NCI-H2081 treated with DMSO at 0.1 percent for 48 hours (cell line): ENCODE measurements at places on chromosomes 5 and 9.

DNA sequence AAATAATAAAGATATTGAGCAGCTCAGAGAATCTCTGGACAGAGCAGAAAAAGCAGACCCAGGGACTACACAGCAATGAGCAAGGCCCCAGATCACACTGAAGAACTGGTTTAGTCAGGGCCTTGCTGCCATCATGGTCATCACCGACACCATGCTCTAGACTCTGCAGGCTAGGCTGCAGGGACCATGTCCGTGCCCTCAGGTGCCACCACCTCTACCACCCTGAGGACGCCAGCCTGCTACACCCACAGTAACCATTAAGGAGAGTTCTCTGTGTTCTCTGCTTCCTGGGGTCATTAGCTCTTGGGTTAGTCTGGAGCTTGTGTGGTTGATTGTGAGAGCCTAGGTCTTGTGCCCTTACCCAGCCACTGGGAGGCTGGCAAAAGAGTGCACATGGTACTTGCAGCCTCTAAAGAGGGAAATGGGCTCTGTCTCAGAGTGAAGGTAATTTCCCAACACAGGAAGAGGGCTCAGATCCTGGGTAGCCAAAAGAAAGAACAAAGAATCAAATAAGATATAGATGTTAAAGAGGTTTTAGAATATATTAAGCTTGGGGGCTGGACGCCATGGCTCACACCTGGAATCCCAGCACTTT lies 31.9 kb upstream of the JADE2 start:
- DNase-seq: no peak

DNA sequence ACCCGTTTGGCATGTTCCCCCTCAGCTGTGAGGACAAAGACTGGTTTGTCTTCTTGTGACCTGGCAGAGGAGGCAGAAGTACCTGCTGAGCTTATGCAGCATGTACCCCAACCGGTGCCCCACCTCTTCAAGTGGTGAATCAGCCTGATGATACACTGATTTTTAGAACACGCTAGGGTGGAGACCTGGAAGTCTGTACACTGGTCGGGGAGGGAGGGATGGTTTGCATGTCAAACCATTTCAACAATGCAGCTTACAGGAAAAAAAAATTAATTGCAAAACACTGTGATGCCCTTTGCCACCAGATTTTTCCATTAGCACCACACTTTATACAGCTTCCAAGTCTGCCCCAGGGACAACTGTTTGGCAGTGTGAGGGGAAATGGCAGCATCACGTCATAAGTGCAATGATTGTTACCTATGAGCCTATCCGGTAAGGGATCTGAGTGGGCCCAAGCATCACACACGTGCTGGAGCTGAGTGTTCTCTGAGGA lies 155.1 kb upstream of the DMRT1 start:
- no peak for DNase-seq

DNA sequence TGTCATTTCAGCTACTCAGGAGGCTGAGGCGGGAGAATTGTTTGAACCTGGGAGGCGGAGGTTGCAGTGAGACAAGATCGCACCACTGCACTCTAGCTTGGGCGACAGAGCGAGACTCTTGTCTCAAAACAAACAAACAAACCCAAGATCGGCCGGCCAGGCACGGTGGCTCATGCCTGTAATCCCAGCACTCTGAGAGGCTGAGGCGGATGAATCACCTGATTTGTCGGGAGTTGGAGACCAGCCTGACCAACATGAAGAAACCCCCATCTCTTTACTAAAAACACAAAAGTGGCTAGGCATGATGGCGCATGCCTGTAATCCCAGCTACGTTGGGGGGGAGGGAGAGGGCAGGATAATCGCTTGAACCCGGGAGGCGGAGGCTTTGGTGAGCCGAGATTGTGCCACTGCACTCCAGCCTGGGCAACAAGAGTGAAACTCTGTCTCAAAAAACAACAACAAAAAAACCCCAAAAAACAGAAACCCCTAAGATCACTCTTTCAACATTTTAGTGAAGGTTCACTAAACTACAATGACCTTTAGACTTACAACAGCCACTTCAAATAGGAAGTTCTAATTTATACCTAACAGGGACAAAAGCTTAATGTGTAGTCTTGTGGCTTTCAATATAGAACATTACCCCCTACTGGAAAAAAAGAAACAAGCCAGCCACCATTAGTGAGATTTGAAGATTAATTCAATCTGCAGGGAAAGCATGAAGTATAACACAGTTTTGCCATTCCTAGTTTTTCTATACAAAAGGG lies 7.0 kb downstream of the HSPA9 start:
- no peak for DNase-seq

DNA sequence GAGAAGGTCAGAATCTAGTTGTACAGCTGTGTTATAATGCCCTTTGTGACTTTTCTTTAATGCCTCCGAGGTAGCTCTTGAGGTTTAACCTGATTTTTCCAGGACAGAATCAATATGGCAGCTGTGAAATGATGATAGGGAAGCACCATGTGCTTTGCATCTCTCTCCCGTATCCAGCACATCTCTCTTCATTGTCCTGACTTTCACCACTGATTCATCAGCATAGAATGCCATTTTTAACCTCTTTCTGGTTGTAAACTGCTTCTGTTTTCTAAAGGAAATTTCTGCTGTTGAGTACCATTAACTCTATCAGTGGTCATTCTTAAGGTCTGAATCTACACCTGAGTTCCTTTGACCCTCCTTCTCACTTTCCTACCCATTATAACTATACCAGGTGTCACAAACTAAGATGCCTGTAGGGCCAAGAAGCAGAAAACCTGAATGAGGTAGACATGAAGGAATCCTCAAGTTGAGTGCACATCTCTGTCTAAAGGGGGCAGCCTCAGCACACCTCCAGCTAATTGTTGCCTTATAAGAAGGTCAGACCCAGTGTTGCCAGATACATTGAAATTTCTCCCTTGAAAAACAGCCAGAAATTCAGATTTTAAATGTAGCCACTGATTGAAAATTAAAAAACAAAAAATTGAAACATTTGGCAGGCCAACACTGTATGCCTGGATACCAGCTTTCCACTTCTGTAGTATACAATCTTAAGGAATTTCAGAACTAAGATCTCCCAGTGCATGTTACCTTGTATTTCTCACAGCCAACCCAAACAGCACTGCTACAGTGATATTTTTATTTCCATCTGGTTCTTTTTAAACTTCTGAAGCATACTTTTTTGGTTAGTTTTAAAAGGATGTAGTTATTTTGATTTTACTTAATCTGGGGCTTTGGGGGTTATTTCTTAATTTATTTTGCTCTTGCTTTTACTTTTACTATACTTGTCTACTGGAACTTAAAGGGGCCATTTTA lies 35.8 kb upstream of the TLX3 start:
- DNase-seq: no peak

DNA sequence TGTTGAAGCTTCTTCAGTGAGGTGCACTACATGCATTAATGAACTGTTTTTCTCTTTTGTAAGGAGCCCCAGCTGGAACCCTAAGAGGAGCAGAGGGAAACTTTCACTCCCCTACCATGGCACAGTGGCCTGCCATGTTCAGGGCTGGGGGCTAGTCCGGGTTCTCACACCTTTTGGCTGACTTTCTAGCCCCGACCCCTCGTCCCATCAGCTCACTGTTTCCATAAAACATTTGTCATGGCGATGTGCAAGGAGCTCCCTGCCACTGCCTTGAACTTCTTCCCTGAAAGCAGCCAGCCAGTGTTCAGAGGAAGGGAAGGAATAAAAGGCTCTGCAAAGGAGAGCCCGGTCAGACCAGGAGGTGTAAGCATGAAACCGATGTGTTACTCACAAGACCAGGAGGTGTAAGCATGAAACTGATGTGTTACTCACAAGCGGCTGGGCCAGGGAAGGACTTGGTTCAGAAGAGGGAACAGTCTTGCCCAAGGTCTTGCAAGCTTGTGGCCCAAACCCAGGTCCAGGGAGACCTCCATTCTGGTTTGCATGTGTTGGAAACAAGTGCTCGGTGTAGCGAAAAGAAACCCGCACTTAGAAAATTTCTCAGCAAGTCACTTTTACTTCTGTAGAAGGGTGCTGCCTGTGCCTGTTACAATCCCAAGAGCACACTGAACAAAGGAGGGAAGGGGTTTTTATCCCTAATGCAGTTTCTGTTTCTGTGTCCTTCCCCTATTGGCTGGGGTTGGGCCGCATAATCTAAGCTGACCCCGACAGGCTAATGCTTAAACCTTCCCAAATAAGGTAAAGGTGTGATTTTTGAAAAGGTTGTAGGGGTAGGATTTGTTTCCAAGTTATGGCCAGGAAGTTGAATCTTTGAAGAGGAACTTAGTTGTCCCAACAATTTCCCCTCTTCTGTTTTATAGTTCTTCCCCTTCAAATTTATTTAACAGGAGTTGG lies 3.4 kb upstream of the ABO start:
- DNase-seq: no peak

DNA sequence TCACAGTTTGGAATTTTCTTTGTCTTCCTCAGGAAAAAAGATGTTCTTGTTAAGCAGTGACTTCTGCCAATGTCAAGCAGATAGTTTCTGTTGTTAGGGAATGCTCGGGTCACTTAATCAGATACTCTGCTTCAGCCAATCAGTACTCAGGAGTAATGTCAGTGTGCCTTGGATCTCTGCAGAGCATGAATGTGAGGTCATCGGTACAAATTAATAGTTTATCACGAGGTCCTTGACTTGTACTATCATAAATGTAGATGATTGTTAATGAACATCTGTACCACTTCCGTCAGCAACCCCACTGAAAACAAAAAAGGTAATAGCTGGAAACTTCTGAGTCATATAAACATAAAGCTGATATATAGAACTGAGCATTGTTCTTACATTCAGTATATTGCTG lies 73.6 kb downstream of the FBXL7 start:
- no peak for DNase-seq

DNA sequence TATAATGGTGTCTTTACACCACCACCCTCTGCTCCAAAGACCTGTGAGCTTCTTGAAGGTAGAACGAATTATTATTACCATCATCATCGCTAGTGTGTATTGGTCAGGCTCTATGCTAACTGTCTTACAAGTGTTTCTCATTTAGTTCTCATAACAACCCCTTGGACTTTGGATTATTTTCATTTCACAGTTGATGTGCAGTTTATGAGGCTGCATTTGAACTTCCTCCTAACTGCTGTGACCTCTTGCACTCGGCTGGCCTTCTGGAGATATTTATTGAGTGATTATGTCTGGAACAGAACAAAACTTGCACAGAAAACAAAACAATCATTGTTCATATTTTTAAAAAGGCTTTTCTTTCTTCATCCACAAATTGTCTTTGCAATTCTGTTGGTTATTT lies 306.3 kb upstream of the SGCD start:
- no peak for DNase-seq

DNA sequence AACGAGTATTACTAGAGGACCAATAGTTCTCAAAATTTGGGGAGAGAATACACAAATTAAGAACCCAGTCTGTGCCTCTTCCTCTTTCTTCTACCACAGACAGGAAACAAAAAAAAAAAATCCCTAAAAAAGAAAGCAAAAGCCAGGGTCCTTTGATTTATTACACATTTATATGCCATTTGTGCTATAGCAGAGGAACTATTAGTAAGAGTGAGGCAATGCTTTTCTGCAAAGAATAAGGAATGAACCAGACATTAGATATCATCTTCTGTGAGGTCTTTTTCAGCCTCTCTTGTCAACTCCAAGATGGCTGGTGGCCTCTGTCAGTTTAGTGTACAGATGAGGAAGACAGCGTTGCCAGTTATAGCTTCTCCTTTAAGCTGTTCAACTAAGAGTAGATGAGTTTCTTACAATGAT lies 127.6 kb downstream of the RFX3 start:
- no peak for DNase-seq

DNA sequence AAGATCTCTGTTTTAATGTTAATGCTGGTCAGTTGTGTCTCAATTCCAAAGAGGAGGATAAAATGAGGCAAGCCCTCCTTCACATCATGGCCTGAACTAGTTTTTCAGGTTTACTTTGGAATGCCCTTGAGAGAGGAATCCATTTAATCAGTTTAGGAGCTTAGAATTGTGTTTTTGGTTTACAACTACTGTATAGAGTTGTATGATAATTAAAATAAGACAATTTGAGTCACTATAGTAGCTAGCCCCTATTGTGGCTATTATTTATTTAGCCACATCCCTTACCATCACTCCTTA lies 107.8 kb upstream of the PRLR start:
- DNase-seq: no peak

- DNase-seq: no peak
Measured at GRCh38 chr5:3122216-3122615, 370.7 kb upstream of the IRX2 start.

DNA sequence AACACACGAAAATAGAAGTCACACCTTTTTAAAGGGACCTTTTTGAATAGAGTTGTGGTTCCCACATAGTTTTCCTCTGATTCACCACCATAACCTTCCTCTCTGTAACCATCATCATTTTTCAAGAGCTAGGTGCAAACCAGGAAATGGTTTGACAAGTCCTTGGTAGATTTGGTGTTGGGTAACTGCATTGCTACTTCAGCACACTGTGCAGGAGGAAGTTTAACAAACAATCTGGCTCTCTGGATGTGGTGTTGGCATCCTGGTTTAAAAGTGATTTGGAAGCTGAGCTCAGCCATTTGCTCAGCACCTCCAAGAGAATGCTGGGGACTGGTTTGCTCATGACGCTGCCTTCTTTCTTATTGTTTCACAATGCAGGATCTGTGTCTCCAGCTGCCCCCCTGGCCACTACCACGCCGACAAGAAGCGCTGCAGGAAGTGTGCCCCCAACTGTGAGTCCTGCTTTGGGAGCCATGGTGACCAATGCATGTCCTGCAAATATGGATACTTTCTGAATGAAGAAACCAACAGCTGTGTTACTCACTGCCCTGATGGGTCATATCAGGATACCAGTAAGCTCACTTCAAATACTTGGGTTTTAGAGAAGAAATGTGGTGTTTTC lies 213.1 kb downstream of the RFK start:
- no peak for DNase-seq

DNA sequence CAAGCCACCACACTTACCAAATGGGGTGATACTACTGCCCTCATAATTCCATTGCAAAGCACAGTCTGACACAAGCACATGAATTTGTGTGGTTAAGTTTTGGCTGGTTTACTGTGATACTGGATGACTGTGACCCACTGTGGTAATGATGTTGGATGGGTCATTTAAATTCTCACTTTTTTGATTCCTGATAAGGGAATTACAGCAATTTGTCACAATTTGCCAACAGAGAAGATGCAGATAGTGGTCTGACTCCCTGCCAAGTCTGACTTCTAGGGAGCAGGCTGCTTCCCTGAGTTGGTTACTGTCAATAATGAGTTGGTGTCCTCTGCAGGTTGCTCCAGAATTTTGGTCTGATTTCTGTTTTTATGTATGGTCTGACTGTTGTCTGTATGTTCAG lies 731.9 kb downstream of the MTRR start:
- DNase-seq: no peak

DNA sequence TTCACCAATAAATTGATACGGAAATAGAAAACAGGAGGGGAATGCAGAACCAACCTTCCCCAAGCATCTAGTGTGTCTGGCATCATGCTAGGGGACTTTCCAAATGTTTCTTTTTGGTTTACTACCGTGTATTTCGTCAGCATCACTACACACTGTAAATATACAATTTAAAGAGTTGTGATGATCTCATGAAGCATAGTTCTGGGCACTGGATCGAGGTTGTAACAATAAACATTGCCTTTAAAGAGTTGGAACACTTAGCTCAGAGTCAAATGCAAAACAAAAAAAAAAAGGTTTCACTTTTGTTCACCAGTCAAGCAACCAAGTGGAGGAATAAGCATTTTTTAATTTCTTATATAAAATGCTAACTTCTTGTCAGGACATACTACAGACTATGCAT lies 2.9 kb upstream of the SCAI start:
- no peak for DNase-seq

- DNase-seq: peak; percentile 99
Measured at GRCh38 chr5:1315709-1316587, 21.1 kb upstream of the TERT start.

- no peak for DNase-seq
Measured at GRCh38 chr9:123450996-123451395, 95.0 kb downstream of the CRB2 start.

GRCh38 chr5:39337252-39337915 lies 26.9 kb downstream of the C9 start:
- no peak for DNase-seq
